ENCODE measurements at places on chromosomes 3 and 15.

- no peak for DNase-seq
These were observed 90.6 kb upstream of the GADL1 start for GRCh38 chr3:30984855-30985749.

GRCh38 chr15:39747326-39747725 is 35.3 kb downstream of the FSIP1 start:
- DNase-seq = no peak

DNA sequence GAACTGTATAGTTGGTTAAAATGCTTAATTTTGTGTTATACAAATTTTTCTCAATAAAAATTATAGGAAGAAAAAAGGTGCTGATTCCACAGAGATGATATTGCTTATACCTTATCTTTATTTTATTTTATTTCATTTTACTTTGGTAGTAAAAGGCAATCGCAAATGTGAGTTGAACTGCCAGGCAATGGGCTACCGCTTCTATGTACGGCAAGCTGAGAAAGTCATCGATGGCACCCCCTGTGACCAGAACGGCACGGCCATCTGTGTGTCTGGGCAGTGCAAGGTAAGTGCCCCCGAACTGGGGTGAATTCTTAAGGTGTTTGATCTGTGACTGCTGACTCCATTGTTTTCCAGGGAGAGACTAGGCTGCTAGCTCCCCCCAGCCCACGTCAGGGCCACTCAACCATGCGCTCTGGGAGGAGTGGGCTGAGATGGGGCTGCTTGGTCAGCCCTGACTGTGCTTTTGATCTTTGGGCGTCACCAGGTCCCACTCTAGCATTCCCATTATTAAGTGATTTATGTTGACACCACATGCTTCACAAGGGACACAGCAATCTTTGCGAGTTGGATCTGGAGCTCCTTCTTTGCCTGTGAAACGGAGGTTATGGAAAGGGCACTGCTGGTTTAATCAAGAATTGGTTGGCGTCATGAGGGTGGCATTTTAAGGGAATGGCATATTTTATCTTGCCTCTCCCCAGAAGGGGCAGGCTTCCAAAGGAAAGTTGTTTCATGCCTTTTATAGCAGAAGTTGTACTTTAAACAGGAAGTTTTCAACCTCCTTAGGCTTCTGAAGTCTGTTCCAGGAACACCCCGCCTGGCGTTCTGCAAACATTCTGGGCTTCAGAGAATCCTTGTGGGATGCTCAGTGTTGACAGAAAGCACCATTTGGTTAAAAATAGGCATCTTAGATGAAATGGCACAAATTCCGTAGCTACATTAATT is 296.5 kb downstream of the THSD4 start:
- peak; percentile 91 for DNase-seq

DNA sequence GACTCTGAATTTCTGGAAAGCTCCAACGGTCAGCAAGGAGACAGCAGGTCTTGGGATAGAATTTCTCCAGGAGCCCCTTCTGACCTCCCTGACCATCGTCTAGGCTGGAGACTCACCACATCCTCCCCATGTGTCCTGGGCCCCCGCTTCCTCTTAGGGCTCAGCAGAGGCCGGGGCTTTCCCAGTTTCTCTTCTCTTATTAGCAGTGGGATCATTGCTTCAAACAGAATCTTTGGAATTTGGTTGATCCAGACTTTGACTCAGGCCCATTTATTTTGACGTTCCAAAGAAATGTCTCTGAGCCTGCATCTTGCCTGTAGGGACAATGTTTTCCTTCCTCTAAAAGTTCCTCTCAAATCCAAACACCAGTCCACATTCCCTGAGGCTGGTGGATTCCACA is 38.4 kb upstream of the SLC6A6 start:
- DNase-seq = no peak

GRCh38 chr3:79366414-79366813 is 401.4 kb downstream of the ROBO1 start:
- DNase-seq = no peak

GRCh38 chr3:151974067-151974466 is 100.6 kb downstream of the SUCNR1 start:
- DNase-seq = no peak

GRCh38 chr3:134347551-134347950 is 26.7 kb downstream of the AMOTL2 start:
- no peak for DNase-seq

DNA sequence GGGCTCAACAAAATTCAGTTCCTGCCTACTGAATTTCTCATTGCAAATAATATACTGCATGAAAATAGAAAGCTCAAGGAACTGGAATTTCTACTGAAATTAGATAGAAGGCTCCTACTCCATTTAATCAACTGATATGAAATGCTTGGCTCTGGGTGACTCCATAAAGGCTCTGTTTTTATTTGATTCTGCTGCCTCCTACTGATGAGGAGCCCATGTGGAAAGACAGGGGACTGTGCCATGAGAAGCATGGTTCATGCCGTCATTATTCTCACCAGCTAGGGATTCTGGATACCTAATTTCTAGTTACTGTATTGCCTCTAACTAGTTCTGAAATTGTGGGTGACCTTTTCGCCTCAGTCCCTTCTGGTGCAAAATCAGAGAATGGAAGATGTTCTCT is 366.2 kb upstream of the DPH6 start:
- no peak for DNase-seq

DNA sequence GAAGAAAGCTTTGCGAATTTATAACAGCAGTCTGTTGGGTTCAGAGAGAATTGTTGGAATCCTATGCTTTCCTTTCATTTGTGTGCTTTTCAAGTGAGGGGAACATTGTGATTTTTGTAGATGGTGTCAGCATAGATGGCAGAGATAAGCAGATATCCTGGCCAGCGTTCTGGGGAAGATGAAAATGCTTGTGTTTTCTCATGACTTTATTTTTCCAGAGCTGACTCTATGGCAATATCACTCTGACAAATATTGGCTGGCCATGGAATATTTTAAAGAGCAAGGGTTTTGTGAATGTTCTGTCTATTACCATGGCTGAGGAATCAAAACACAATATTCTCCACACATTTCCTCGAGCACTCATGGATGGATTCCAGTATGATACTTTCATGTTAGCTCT is 108.8 kb downstream of the MITF start:
- no peak for DNase-seq

Data from LoVo (cell line).